Activated CD8-positive, alpha-beta memory T cell treated with anti-CD3 and anti-CD28 coated beads for 1 hour (primary cell): ENCODE measurements at places on chromosomes 4 and X.

- DNase-seq, result no peak
These were observed 6.0 kb upstream of the AFP start for GRCh38 chr4:73429826-73430587.

- DNase-seq, result no peak
These were observed 490.9 kb upstream of the INTU start for GRCh38 chr4:127141856-127142255.

- DNase-seq, result no peak
These were observed 68.0 kb upstream of the ZNF157 start for GRCh38 chrX:47302396-47302795.

GRCh38 chrX:45889471-45889870, 655.8 kb downstream of the ZNF674 start:
- no peak for DNase-seq

- no peak for DNase-seq
These were observed 126.2 kb upstream of the ZDHHC15 start for GRCh38 chrX:75648803-75649588.

GRCh38 chr4:52560844-52561280, 98.2 kb downstream of the USP46 start:
- DNase-seq, result no peak

- no peak for DNase-seq
These were observed 586.0 kb downstream of the ACTRT1 start for GRCh38 chrX:127466211-127466610.

- DNase-seq, result no peak
These were observed 174.3 kb downstream of the SLIT2 start for GRCh38 chr4:20426028-20426427.

GRCh38 chr4:186628058-186628711, 72.8 kb upstream of the MTNR1A start:
- no peak for DNase-seq

DNA sequence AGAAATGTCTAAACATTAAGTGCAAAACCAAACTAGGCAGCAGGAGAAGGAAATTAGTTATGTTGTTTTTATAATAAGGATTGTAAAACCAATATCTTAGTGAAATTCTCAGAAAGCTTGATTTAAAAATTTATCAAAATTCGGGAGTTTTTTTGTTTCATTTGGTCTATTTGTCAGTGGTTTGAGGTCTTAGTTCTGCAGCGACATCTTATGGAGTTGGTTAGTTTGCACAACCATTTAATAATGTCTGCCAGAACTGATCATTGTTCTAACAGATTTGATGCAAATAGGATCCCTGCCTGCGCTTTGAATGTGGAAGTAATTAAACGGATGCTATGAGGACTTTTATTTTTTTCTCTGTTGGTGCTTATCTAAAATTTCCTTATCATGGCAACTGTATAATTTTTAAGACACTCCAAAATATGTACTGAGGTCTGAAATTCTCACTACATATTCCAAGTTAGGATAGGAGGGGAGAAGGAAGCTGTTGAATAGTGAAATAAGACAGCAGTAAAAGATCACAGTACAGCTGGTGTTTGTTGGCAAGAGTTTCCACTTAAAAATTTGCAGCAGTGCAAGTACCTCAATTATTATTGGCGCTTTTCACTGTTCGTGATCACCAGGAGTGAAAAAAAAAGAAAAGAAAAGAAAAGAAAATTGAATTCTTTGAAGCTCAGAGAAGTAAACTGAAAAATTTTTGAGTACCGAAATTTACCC, 2521.4 kb downstream of the ARAP2 start:
- DNase-seq, result no peak

DNA sequence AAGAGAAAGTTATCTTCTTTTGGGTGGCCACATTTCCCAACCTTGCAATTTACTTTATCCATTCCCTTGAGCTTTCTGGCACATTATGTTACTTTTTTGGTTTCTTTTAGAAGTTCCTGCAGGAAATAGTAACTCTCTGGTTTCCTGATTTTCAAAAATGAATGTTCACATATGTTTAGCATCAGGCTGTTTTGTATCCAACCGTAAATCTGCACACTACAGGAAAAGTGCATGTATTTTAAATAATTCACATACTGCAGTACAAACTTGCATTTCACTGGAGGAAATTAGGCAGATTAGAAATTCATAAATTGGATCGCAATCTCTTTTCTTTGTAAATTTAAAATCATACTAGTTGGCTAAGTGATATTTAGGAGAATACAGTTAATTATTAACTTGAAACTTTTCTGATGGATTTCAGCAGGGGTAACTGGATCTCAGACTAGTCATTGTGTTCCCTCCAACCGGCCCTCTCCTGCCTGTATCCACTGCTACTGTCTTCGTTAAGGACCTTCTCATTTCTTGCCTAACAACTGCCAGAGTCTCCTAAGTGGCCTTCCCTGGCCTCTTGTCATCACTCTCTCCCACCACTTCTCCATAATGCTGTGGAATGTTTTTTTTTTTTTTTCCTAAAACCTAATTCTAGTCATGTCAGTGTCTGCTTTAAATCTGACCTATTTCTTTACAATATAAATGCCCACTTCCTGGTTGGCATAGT, 137.2 kb downstream of the UNC5C start:
- DNase-seq, result no peak

GRCh38 chr4:6386091-6386490, 86.3 kb downstream of the PPP2R2C start:
- no peak for DNase-seq

GRCh38 chr4:79210636-79211049, 115.2 kb downstream of the NAA11 start:
- no peak for DNase-seq

- DNase-seq, result no peak
These were observed 142.0 kb downstream of the SLC10A7 start for GRCh38 chr4:146379744-146380143.

DNA sequence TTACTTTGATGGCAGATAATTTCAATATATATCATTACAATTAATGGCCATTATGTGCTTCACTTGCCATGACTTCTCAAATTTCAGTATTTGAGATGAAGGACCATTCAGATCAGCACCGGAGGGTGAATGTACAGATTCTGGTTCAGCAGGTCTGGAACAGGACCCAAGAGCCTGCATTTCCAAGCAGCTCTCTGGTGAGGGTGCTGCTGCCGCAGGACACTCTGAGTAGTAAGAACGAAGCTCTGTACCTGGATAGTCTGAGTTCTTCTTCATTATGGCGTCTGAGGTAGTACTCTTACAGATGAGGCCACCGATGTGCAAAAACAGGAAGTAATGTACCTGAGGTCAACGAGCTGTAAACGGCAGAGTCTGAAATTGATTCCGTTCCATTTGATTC, 228.2 kb downstream of the FBXW7 start:
- no peak for DNase-seq

DNA sequence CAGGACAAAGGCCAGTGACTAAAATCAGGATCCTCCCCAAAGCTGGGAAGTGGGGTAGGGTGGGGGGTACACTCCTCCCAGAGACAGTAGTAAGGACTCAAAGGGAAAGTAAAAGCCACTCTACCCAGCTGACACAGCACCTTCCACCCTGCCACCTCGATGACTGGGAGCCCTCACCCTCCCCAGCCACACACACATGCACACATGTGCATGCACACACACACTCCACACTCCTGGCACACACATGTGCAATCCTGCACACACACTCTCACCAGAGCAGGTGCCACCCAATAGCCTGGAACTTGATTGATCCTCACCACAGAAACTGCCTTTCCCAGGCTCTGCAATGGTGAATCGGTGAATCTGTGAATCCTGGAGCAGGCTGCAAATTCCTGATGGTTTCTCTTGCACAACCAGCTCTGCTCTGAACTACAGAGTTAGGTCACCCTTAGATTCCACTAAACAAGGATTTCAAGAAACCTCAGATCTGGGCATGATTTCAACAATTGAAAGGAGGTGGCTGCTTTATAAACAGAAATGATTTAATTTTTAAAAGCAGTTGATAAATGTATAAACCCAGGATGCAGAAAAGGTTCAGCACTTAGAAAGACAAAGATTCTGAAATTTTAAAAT, 21.5 kb downstream of the AMOT start:
- no peak for DNase-seq

DNA sequence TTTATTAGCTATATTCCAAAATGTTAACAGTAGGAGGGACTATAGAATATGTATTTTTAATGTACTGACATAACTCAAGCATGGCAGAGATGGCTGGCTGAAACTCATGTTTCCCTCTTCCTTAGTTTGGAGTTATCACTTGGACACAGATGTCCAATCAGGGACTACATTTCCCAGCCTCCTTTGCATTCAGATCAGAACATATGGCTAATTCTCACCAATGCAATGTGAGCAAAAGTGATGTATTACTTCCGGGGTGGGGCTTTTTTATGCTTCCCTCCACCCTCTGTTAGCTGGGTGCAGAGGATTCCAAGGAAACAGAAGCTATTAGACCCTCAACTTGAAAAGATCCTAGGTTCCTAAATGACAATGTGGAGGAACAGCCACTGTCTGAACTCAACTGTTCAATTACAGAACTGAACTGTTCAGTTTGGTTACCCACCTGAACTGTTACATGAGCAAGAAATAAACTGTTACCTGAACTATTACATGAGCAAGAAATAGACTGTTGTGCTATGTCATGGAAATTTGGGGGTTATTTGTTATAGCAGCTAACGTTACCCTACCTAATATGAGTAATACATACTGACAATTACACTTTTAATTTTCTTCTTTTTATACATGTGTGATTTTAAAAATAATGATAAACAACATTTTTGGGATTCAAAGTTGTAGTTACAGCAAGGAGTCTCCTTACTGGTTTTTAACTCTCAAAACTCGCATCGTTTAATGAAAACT, 29.6 kb upstream of the ERVMER34-1 start:
- DNase-seq, result no peak

DNA sequence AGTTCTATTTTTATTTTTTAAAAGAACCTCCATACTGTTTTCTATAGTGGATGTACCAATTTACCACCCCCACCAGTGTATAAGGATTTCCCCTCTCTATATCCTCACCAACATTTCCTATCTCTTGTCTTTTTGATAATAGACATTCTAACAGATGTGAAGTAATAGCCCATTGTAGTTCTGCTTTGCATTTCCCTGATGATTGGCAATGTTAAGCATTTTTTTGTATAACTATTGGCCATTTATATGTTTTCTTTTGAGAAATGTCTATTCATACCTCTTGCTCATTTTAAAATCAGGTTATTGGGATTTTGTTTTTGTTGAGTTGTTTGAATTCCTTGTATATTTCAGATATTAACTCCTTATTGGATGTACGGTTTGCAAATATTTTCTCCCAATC, 251.1 kb upstream of the HTR2C start:
- no peak for DNase-seq

DNA sequence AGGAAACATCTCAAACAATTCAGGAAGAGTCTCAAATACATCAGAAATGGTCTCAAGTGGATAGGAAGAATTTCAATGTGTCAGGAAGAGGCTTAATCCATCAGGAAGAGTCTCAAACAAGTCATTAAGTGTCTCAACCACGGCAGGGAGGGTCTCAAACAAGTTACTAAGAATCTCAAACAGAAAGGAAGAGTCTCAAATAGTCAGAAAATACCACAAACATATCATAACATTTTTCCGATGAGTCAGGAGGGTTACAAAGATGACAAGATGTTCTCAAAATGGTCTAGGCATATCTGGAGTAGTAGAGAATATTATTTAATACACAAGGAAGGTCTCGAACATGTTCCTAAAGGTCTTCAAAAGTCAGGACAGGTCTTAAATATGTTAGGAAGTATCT, 109.3 kb upstream of the USP9X start:
- DNase-seq, result no peak

DNA sequence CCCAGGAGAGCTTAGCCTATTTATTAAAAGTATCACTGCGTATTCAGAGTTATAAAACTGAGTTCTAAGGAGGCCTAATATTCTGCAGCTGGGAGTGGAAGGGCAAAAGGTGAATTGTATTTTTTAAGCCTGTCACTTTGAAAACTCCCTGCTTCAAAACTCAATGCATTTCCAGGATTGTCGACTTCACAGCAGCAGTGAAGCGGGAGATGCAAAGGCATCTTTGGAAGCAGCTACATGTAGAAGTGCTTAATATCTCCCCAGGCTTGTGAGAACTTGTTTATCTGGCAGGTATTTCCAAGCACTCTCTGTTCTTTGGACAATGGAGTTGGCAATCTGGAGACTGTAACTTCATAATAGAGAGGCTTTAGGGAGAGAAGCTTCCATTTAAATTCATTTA, 717.5 kb upstream of the SLIT2 start:
- no peak for DNase-seq

DNA sequence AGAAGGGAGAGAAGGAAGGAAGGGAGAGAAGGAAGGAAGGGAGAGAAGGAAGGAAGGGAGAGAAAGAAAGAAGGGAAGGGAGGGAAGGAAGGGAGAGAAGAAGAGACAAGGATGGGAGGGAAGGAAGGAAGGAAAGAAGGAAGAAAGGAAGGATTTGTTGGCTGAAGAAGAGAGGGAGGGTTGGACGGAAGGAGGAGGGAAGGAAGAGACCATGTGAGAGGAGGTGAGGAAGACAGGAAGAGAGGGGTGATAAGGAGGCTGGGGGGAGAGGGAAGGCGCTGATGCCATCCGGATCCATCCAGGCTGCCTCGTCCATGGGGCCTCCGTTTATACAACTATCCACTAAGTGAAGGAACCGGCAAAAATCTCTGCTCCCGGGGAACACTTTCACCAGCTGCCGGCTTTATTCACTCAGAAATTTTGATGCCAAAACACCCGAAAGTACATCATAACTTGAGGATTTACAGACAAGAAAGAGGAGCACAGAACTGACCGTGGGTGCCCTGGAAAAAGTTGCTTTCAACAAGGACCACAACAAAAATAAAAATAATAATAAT, 14.9 kb downstream of the DHRSX start:
- DNase-seq, result no peak

- no peak for DNase-seq
These were observed 92.1 kb downstream of the SCFD2 start for GRCh38 chr4:53273726-53274125.

DNA sequence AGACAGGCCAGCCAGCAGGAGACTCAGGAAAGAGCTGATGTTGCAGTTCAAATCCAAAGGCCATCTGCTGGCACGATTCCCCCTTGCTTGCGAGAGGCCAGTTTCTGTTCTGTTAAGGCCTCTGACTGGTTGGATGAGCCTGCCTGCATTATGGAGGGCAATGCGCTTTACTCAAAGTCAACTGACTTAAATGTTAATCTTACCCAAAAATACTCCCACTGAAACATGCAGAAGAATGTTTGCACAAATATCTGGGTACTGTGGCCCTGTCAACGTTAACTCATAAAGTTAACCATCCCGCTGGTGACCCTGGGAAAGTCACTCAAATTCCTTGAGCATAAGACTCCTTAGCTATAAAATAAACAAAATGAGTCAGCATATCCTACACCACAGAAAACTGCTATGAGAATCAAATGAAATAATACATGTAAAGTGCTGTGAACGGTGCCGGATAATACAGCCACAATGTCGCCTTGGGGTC, 326.4 kb downstream of the EVC2 start:
- DNase-seq, result no peak

- DNase-seq, result no peak
These were observed 310.4 kb downstream of the SPRY1 start for GRCh38 chr4:123706973-123707372.
